ENCODE measurements at places on chromosomes 11 and 22. TPM values are rescaled to one million over a fixed set of nuclear protein-coding genes. Genes with fewer than 3 reads are reported as not detected.

Gene TH
- total RNA-seq: 1.3 TPM

Gene PAFAH1B2
- 74.0 TPM for total RNA-seq

Gene DGAT2
- 6.2 TPM for total RNA-seq

Gene APOL6
- total RNA-seq: 7.6 TPM

Gene TNNI2
- 526 TPM for total RNA-seq

Gene CCDC188
- 0.35 TPM for total RNA-seq

Gene ZNF143
- 30.1 TPM for total RNA-seq

Gene MIOX
- 5.4 TPM for total RNA-seq

Gene SCUBE1
- total RNA-seq: 10.7 TPM

Gene APOL1
- total RNA-seq: 12.3 TPM

Gene NXPE4
- total RNA-seq: not detected

Gene GLB1L2
- 9.2 TPM for total RNA-seq

Gene VPREB3
- 0.99 TPM for total RNA-seq

Gene OR5AR1
- total RNA-seq: not detected

Gene CEND1
- total RNA-seq: 0.12 TPM

Gene NEFH
- total RNA-seq: 1.6 TPM

Gene PARVB
- total RNA-seq: 36.4 TPM

Gene OR8K3
- not detected for total RNA-seq

Gene KCTD14
- total RNA-seq: 7.8 TPM

Gene EHF
- 34.0 TPM for total RNA-seq

Gene OR51S1
- total RNA-seq: not detected

Gene MMP13
- not detected for total RNA-seq

Gene KIAA0930
- 22.5 TPM for total RNA-seq

Gene CARNS1
- total RNA-seq: 8.8 TPM

Gene F2
- 0.35 TPM for total RNA-seq

Gene IGLL5
- 1.3 TPM for total RNA-seq

Gene CCDC15
- total RNA-seq: 3.5 TPM

Gene C1QTNF4
- total RNA-seq: 9.6 TPM

Gene RAB39A
- total RNA-seq: 1.5 TPM

Gene TCN2
- total RNA-seq: 39.7 TPM

Gene ZNF74
- 26.2 TPM for total RNA-seq

Gene RSF1
- 30.0 TPM for total RNA-seq

Gene AP1B1
- 57.2 TPM for total RNA-seq

Gene OR52N4
- not detected for total RNA-seq

Gene CALCB
- total RNA-seq: 1.9 TPM

Gene VWCE
- total RNA-seq: 2.4 TPM

Gene DDIAS
- total RNA-seq: 4.6 TPM

Gene TREH
- 2.0 TPM for total RNA-seq

Gene PPM1F
- total RNA-seq: 49.2 TPM

Gene SCGB1C1
- total RNA-seq: not detected

Gene MYRF
- total RNA-seq: 12.7 TPM

Gene PTPRCAP
- total RNA-seq: 2.5 TPM

Gene MN1
- total RNA-seq: 11.3 TPM

Gene SERPINH1
- 541 TPM for total RNA-seq

Gene MCHR1
- 0.29 TPM for total RNA-seq

Gene KCNJ5
- 4.0 TPM for total RNA-seq

Gene CHKB
- total RNA-seq: 70.8 TPM

Gene KRTAP5-1
- not detected for total RNA-seq

Gene PKNOX2
- total RNA-seq: 9.3 TPM

Gene PIWIL4
- 5.1 TPM for total RNA-seq

Gene RFPL1
- total RNA-seq: not detected

Gene EEF1G
- total RNA-seq: 1,423 TPM

Gene OR5I1
- not detected for total RNA-seq

Gene C11orf68
- 29.8 TPM for total RNA-seq
